ENCODE measurements at places on chromosomes 2 and 18.

- DNase-seq, result no peak
Measured at GRCh38 chr2:172402198-172402597, 25.2 kb upstream of the ITGA6 start.

DNA sequence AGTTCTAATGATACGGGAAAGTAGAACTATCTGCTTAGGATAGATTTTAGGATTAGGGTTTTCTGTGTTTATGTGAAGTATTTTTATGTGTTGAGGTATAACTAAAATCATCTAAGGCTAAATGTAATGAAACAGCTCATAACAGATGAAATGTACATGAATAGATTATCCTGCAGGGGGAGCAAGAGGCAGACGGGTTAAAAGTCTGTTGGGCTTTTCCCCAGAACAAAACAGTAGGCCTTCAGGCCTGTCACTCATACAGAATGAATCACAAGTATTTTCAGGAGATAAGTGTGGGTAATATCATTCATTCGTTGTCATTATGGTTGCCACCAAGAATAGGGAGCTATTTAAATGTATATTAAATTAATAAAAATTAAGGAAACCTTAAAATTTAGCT is 107.9 kb upstream of the IL1R2 start:
- DNase-seq, result no peak

DNA sequence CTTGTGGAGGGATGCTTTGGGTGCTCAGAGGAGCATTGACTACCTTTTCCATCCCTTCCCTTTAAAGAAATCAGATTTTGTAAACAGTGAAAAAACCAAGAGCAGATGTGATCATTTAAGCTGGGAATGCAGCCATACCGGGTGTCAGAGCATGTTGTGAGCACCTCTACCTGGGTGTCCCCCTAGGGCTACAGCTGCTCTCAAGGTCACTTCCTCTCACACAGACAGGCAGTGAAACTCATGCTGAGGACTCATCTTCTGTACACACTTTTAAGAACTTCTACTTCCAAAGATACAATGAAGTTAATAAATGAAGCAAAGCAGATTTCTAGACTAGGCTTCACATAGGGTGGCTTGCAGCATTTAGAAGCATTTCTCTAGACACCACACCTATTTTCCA is 48.4 kb upstream of the FRZB start:
- DNase-seq, result no peak

GRCh38 chr2:98717621-98718020 is 13.3 kb downstream of the MGAT4A start:
- no peak for DNase-seq

DNA sequence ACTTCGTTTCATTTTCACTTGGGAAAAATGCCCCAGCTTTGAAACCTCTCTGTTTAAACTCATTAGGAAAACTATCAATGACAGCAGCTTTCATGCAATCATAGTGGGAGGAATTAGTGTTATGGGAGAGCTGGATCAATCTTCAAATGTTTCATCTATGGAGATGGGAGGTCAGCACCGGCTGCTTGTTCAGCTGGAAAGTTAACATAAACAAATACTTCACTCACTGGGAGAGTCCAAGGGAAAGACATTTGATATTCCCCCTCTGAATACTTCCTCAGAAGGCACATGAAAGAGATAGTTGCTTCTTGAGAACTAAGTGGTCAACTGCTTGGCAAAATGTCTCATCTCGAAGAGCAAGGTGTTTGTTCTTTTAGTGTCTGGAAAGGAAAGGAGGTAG is 7.3 kb downstream of the LYPD1 start:
- no peak for DNase-seq

GRCh38 chr2:45776160-45776955 is 124.9 kb downstream of the PRKCE start:
- DNase-seq, result no peak

- no peak for DNase-seq
Measured at GRCh38 chr2:233455006-233455405, 100.7 kb downstream of the DGKD start.

- no peak for DNase-seq
Measured at GRCh38 chr2:202204855-202205254, 33.5 kb downstream of the SUMO1 start.

- DNase-seq, result peak; percentile 9
Measured at GRCh38 chr2:168132389-168132788, 115.0 kb downstream of the STK39 start.

- DNase-seq, result no peak
Measured at GRCh38 chr2:230872151-230872967, 7.6 kb downstream of the ITM2C start.

GRCh38 chr2:69686813-69687212 is 43.3 kb upstream of the AAK1 start:
- no peak for DNase-seq

DNA sequence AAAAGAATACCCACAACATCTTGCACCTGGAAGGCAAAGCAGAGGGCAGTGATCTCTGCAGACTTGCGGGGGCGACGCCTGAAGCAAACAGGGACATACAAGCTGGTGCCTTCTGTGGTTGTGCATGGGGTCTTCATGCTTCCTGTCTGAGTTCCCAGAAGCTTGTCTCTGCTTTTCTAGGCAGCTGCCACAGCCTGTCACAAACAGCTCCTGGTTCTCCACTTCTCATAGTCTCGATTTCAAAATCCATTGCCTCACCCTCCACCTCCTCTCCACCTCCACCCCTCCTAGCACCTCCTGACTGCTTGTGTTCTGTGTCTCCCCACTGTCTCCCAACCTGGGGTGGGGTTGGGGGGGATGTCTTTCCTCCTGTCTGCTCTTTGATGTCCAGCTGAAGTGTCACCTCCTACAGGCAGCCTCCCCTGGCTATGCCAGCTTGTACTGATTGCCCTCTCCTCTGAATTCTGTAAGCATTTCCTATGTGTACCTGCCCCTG is 1.7 kb upstream of the PROC start:
- DNase-seq, result no peak

GRCh38 chr2:140639628-140640027 is 1491.2 kb downstream of the LRP1B start:
- no peak for DNase-seq

DNA sequence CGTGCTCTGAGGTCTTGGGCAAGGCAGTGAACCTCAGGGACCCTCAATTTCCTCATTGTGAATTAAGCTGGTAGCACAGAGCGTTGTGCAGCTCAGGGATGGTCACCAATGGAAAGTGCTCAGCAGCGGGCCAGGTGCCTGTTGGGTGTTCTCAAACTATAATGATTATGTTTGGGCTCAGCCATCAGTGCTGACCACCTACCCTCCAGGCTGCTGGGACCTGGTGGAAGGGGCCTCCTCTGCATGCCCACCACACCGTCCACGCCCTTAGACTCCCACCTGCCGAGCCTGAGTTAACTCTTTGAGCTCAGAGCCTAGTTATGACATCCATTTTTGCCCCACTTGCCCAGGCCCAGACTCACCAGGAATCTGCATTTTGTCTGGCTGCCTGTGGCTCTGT is 35.0 kb downstream of the GLI2 start:
- no peak for DNase-seq

DNA sequence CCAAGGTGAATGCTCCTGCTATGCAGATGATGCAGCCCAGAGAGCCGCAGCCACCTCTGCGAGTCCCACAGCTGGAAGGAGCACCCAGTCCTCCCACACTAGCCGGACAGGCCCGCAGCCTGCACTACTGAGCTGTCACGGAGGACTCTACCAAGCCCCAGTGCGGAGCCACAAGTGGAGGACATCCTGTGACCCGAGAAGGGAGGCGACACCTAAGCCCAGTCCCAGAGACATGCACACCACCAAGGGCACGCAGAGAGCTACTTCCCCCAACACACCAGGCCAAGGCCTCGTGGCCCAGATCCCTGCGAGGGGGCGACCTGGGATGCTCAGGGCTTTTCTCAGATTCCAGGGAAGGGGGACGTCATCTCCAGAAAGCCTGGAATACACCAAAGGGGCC is 12.9 kb downstream of the HS1BP3 start:
- no peak for DNase-seq

- DNase-seq, result no peak
Measured at GRCh38 chr18:46418663-46419260, 238.3 kb downstream of the LOXHD1 start.

- DNase-seq, result no peak
Measured at GRCh38 chr2:20486571-20486970, 39.7 kb downstream of the RHOB start.

- DNase-seq, result no peak
Measured at GRCh38 chr2:127810156-127810618, 784 bp downstream of the WDR33 start.

DNA sequence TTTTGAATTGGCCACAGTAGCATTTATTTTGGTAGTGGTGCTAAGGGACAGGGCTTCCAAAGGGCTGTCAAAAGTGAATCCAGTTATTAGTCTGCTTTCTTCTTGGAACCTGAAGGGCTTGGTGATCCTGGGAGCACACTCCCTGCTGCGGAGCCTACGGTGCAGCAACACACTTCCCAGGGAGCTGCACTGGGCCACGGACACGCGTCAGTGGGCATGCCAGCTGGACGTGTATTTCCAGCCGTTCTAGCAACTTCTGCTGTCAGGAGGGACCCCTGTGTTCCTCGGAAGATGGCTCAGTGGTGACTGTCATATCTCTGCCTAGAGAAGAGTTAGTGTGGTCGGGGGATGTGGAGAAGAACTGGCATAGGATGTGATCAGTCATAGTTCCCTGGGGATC is 204.6 kb downstream of the SOCS6 start:
- DNase-seq, result no peak

DNA sequence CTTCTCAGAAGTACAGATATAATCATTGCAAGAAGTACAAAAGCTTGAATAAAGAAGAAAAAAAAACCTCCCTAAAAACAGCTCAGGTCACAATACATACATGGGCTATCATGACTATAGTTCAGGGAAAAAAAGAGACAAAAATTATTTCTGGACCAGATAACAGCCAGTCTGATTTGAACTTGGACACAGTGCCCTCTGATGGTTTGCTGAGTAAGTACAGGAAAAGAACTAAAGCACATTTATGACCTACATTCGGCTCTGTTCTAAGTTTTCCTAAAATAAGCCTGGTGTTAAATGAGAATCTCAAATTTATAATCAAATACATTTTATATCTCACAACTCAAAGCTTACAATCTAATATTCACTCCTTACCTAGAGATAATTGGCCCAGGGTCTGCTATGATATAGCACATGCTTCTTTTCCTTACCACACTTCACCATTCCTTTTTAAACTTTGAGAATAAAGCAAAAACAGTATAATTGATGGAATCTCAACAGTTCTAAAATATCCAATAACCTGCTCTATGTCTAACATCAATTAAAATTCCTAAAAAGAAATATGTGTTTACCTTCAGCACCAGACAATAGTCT is 81.1 kb downstream of the RAPH1 start:
- peak; percentile 37 for DNase-seq

DNA sequence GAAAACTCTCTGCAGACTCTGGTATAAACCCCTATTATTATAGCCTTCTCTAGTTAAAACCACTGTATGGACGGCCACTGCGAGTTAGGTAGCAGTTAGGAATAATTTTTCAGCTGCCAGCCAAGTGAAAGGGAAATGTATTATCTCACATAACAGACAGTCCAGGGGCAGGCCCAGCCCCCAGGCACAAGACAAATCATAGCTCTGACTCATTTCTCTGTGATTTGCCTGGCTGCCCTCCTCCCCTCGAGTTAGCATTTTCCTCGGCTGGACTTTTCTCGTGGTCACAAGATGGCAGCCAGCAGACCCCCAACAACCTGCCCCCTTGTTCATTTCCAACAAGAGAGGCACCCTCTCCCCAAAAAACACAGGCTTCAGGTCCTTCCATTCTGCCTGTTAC is 10.5 kb downstream of the VIT start:
- no peak for DNase-seq

GRCh38 chr2:108853421-108853820 is 66.8 kb downstream of the CCDC138 start:
- DNase-seq, result no peak

- no peak for DNase-seq
Measured at GRCh38 chr2:204860274-204860673, 315.0 kb downstream of the PARD3B start.

DNA sequence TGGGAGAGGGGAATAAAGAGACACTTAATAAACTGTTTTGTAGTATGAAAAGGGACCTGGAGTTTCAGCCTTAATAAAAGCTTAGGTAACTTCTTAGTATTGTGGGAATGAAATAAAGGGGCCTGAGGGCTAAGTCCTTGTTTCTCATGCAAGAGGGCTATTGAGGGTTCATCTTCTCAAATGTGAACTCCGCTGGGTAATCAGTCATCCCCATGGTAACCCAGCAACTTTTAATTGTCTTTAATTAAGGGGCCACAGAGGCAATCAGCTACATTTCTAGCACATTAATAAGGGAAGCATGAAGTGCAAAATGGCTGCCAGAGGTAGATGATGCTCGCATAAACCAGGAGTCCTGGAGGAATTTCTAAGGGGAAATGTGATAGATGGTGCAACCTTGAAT is 1784.2 kb upstream of the CELF4 start:
- DNase-seq, result no peak

DNA sequence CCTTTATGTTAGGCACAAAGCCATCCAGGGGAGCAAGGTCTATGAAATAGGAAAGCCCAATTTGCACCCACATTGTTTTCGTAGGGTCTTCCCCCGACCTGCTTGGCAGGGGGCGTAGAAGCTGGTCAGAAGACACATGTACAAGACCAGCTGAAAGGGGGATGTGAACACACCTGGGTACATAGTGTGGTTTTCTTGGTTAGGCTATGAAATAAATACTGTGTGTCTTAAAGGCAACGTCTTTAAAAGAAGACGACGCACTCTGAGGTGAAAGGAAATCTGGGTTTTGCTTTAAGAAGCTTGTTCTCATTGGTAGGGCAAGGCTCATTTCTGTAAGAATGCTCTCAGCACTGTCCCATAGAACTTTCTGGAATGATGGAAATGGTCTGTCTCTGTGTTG is 60.0 kb upstream of the KLF7 start:
- no peak for DNase-seq

DNA sequence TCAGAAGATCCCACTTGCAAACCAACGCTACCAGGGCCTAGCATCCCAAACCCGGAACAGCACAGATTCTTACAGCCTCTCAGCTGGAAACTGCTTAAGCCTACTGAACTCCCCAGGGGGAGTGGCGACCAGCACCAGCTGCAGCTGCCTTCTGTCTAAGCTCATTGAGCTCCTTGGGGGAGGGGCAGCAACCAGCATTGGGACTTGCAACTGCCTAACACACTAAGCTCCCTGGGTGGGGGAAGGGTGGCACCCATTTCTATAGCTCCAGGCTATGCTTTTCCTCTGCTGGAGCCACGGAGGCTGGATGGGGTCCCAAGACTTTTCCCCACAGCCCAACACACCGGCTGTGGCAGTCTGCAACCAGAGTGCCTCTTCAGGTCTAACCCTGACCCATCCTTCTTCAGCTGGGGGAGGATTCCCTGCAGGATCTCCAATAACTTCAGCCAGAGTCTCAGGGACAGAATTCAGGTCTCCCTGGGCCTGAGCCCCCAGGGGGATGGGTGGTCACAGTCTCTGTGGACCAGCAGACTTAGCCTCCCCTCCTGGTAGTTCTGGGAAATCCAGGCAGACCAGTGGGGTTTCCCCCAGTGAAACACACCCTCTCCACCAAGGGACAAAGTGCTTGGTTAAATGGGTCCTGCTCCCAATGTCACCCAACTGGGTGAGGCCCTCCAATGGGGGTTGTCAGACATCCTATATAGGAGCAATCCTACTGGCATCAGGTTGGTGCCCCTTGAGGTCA is 45.9 kb upstream of the ITGA4 start:
- no peak for DNase-seq

- no peak for DNase-seq
Measured at GRCh38 chr2:64220265-64220664, 76.0 kb upstream of the PELI1 start.

Data from caudate nucleus (tissue), 63 donors.